ENCODE measurements at places on chromosomes 11 and 22. TPM values are rescaled to one million over a fixed set of nuclear protein-coding genes. Genes with fewer than 3 reads are reported as not detected.

GRCh38 chr11:12319988-12320387 lies 57.4 kb upstream of the PARVA start:
- no peak for DNase-seq

DNA sequence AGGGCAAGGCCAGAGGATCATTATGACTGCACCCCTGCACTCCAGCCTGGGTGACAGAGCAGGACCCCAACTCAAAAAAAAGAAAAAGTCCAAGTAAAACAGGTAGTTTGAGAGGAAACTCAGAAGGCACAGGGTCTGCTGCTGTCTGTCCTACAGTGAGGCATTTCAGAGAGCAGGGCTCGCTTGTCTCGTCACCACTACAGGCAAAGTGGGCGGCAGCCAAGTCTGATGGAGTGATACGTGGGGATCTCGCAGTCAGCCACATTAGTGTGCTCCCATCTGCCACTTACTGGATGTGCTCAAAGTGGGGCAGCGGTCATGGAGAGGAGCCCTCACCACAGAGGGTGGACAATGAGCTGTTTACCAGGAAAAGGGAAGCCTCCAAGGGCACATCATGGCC lies 42.1 kb downstream of the PI4KA start:
- no peak for DNase-seq

The ATXN10 gene
- 50.6 TPM for total RNA-seq

The OR6A2 gene
- total RNA-seq, result under 0.01 TPM

The TRMU gene
- total RNA-seq, result 19.6 TPM

DNA sequence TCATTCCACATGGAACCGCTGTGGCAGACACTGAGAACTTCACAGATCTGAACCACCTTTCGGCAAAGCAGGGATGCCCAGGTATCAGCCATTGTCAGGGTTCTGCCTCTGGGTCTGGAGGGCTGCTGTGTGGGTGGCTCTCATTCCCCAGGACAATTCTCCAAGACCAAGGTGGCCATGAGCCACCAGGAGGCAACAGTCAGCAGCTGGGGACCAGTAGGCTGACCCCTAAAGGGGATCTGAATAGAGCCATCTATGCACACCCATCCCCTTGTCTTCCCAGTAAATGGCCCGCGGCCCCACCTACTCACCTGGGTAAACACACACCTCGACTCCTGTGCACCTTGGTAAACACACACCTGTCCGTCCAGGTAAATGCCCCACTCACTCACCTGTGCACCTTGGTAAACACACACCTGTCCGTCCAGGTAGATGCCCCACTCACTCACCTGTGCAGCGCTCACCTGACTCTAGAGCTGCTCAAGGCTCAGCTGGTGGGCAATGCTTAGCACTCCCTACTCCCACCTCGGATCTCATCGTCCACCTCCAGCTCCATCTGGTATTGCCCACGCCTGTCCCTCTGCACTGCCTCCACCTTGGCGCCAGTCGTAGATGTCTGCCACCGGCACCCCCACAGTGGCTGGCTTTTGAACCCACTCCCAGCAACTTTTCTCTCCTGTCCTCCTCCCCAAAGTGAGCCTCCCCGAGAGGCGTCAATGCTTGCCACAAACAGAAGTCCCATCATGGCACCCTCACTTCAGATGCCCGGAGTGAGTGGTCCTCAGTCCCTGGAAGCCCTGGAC lies 10.2 kb downstream of the SLC25A1 start:
- no peak for DNase-seq

GRCh38 chr11:92204731-92205130 lies 19.9 kb upstream of the FAT3 start:
- DNase-seq, result no peak

GRCh38 chr22:17931400-17931825 lies 92.9 kb downstream of the MICAL3 start:
- DNase-seq, result no peak

DNA sequence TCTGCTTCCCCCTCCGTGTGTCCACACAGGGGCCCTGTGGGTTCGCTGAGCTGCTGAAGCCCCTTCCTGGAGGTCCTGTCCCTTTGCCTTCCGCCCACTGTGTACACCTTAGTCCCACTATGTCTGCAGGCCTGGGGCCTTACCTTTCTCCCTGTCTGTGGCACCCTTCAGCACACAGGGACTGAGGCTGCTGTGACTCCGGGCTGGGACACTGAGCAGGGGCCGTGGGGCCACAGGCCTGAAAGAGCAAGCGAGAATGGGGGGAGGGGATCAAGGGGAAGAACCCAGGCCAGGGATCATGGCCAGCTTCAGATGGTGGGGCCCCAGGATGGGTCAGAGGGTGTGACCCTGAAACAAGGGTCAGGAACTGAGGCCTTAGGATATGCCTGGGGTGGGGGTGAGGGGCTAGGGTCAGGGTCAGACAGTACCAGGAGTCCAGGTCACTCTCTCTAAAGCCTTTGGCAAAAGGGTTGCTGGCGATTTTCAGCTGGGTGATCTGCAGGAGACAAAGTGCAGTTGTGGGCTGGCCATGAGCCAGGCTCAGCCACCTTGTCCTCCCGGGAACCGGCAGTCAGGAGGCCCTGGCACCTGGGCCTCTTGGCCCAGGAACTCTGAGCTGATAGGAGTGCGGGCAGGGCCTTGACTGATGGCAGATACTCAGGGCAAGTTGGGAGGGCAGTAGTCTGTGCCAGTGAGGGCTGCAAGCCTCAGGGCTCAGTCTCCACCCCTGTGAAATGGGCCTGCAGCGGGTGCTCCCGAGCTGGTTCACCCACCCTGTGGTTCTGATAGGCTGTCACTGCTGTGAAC lies 2.6 kb upstream of the NUDT8 start:
- DNase-seq, result no peak

The MYOD1 gene
- not detected for total RNA-seq

GRCh38 chr11:15568440-15568839 lies 453.7 kb downstream of the INSC start:
- no peak for DNase-seq

GRCh38 chr22:19631899-19632667 lies 82.2 kb upstream of the SEPTIN5 start:
- DNase-seq, result peak; percentile 46

DNA sequence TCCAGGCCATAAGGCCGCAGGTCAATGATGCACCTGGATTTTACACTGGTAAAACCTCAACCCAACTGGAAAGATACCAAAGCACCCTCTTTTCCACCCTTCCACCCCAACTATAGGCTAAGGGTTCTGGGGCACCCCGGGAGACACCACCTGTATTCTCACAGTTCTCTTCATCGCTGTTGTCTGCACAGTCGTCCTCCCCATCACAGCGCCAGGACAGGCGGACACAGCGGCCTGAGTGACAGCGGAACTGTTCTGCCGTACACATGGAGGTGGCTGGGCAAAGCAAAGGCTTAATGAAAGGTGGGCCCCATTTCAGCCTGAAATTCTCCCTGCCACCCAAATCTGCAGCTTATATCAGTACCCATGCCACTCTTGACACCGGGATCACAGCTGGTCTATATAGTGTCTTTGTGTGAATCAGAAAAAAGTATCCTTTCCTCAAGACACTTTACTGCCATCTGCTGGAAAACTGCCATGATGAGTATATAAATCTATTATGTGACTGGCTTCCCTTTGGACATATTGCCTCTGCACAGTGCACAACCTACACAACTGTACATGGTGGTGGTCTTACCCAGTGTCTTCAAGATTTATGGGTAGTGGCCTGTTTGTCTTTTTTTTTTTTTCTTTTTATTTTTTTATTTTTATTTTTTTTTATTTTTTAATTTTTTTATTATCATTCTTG lies 21.5 kb downstream of the LRP4 start:
- DNase-seq, result peak; percentile 14

The UCP3 gene
- 0.22 TPM for total RNA-seq

DNA sequence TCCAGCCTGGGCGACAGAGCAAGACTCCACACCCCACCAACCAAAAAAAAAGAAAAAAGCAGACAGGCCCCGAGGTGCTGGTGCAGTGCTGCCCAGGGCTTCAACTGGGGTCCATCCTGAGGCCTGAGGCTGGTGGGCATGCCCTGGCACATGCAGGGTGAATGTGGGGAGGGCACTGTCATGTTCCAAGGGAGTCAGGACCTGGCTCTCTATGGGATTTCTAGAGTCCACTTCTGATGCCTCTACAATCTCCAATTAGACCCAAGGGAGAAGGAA lies 10.1 kb downstream of the CENPM start:
- DNase-seq, result no peak

GRCh38 chr22:37428649-37429586 lies 1.6 kb upstream of the ELFN2 start:
- peak; percentile 50 for DNase-seq

The FAM83F gene
- total RNA-seq, result not detected

GRCh38 chr11:77346906-77347603 lies 45.6 kb upstream of the GDPD4 start:
- DNase-seq, result no peak

The PPP2R1B gene
- 26.6 TPM for total RNA-seq

GRCh38 chr11:120184946-120185705 lies 25.7 kb upstream of the OAF start:
- DNase-seq, result no peak

The CYTH4 gene
- under 0.01 TPM for total RNA-seq

The HBG2 gene
- not detected for total RNA-seq

The EIF3F gene
- total RNA-seq, result 200 TPM

The SLC35F2 gene
- 22.8 TPM for total RNA-seq

The ANO9 gene
- total RNA-seq, result 0.44 TPM

The OR52H1 gene
- total RNA-seq, result not detected

- DNase-seq, result no peak
Measured at GRCh38 chr11:5336331-5336730, 7.0 kb downstream of the OR51B5 start.

GRCh38 chr22:36660510-36660840 lies 43.1 kb downstream of the CACNG2 start:
- DNase-seq, result no peak

The CLCF1 gene
- 1.2 TPM for total RNA-seq

DNA sequence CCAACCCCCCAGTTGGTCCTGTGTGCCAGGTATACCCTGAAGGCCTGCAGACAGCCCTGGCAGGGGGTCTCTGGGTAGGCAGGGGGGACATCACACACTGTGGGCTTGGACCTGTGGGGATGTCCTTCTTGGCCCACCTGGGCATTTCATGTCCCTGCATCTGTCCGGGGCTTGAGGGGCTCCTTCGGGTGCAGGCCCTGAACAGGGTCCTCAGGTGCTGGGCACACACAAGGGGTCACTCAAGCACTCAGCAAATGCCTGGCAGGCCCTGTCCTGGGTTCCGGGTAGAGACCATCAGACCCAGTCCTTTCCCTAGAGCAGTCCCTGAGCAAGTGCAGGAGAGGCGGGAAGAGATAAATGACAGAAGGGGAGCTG lies 70.5 kb upstream of the WNT11 start:
- DNase-seq, result no peak

The CABP4 gene
- 1.3 TPM for total RNA-seq

The SLC43A3 gene
- total RNA-seq, result 19.4 TPM

GRCh38 chr11:92227230-92227814 lies 2.7 kb downstream of the FAT3 start:
- no peak for DNase-seq

- DNase-seq, result peak; percentile 54
Measured at GRCh38 chr22:43837666-43838065, 24.6 kb downstream of the SULT4A1 start.

Data from lung microvascular endothelial cell (primary cell).